ENCODE measurements at places on chromosomes 13 and 19. TPM values are rescaled to one million over a fixed set of nuclear protein-coding genes. Genes with fewer than 3 reads are reported as not detected.

The SYCN gene
- not detected for total RNA-seq

The SRRM5 gene
- not detected for total RNA-seq

The MAST1 gene
- total RNA-seq: 1.3 TPM

GRCh38 chr13:20528452-20528851, 2.8 kb upstream of the CRYL1 start:
- DNase-seq: no peak

DNA sequence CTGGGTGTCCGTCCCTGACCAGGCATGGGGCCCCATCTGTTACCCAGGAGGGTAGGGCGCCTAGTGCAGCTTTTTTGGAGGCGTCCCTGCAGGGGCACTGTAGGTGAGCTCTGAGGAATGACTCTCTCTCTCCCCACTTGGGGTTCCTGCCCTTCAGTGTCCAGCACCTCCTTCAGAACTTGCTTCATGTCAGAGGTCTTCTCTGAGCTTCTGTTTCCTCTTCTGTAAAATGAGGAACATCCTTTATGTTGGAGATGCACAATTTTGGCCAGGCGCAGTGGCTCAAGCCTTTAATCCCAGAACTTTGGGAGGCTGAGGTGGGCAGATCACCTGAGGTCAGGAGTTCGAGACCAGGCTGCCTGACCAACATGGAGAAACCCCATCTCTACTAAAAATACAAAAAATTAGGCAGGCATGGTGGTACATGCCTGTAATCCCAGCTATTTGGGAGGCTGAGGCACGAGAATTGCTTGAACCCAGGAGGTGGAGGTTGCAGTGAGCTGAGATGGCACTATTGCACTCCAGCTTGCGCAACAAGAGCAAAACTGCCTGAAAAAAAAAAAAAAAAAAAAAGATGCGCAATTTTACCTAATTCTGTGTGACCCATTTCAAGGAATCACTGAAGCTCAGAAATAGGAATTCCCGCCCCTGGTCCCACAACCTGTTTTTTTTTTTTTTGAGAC, 15.2 kb upstream of the PIK3R2 start:
- no peak for DNase-seq
